Stimulated activated CD8-positive, alpha-beta memory T cell treated with anti-CD3 and anti-CD28 coated beads, Interleukin-15, amount 100 ng/mL, for 24 hours (primary cell): ENCODE measurements at places on chromosomes 7 and 10.
A peak's percentile ranks its signal among the peaks of the same experiment; 100 is the strongest.

- no peak for DNase-seq
Measured at GRCh38 chr10:98285416-98285815, 17.4 kb upstream of the LOXL4 start.

- no peak for DNase-seq
Measured at GRCh38 chr7:140342727-140343514, 55.4 kb downstream of the SLC37A3 start.

- DNase-seq = no peak
Measured at GRCh38 chr10:30114401-30114800, 55.0 kb upstream of the JCAD start.

DNA sequence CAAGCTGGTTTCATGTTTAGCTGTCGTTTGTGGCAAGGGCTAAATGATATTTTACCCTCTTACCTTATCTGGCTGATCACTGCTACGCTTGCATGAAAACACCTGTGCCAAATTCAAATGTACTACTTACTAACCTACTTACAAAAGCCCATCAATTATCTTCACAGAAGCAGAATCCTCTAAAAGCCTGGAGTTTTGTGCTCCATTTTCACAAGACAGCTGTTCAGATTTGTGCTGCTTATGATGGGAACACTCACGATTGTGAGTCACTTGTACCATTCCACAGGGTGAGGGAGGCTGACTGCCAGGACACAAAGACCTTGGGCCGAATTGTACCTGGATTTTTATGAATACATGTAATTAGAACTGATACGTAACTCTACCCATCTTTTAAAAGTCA, 245.0 kb upstream of the NPY start:
- DNase-seq = no peak

- no peak for DNase-seq
Measured at GRCh38 chr10:107371801-107372200, 207.3 kb upstream of the SORCS1 start.

DNA sequence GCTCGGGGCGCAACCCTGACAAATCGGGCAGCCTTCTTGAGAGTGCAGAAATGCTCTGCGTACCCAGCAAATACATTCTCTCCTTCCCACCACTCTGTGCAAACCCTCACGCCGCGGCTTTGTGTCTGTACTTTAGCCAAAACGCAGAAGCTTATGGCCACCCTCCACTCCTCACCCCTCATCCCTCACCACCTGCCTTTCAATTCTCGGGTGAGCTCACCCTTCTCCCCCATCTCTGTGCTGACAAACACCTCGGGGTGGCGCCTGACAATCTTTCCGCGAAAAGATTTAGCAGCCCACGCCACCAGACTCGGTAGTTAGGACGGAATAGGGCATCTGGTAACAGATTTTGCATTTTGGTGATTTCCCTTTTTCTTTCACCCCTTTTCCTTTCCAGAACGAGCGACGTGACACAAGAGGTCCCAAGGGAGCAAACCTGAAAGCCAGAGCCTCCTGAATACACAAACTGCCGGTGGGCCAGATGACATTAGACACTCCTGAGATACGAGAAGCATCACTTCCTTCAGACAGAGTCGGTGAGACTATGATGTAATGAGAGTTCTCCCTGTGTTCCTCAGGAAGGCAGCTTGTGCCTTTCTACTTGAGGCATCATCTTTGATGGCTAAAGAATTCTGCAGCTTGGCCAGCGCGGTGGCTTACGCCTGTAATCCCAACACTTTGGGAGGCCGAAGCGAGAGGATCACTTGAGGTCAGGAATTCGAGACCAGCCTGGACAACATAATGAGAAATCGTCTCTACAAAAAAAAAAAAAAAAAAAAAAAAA, 671 bp upstream of the ATAD1 start:
- DNase-seq = peak; percentile 21

- no peak for DNase-seq
Measured at GRCh38 chr10:79152423-79152817, 83.7 kb downstream of the ZMIZ1 start.

DNA sequence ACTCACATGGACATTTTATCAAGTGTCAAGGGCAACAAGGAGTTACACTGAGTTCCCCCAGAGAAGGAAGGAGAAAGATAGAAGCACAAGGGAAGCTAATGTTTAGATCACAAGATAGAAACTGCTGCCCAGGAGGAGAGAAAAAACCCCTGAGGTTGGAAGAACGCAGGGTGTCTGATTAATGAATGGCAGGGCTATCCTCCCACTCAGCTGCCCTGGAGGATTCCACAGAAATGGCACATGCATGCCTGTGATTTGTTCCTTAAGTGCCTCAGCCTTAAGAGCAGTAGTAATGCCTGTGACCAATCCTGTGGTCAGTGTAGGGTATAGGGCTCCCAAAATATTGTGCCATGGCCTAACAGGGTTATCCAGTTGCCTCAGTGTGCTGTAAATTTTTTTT, 20.2 kb downstream of the DNAJB9 start:
- DNase-seq = no peak

GRCh38 chr10:82564353-82565196, 689.6 kb downstream of the NRG3 start:
- no peak for DNase-seq

DNA sequence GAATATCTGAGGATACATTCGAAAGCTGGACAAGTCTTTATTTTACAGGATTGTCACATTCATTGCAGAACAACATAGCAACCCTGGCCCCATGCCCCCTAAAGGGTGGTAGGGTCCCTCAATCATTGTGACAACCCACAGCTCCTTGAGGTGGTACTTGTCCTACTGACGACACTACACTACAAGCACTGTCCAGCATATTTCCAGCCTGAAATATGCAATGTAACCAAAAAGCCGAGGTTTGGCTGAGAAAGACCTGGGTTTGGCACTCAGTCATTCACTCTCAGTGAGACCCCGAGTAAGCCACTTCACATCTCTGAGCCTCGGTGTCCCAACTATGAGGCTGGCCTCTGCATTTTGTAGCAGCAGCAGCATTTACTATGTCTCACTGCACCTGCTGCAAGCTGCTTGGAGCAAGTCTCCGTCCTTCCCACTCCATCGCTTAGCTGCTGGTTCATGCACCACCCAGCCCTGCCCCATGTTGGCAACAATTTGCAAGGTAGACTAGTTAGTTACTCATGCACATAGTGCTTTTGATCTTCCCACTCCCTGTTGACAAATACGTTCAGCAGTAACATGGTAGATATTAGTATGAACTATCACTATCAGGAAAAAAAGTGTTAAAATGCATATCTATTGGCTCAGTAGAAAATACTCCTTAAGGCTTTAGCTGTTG, 43.6 kb upstream of the TNPO3 start:
- DNase-seq = no peak

GRCh38 chr7:37336259-37336658, 112.4 kb downstream of the ELMO1 start:
- no peak for DNase-seq

DNA sequence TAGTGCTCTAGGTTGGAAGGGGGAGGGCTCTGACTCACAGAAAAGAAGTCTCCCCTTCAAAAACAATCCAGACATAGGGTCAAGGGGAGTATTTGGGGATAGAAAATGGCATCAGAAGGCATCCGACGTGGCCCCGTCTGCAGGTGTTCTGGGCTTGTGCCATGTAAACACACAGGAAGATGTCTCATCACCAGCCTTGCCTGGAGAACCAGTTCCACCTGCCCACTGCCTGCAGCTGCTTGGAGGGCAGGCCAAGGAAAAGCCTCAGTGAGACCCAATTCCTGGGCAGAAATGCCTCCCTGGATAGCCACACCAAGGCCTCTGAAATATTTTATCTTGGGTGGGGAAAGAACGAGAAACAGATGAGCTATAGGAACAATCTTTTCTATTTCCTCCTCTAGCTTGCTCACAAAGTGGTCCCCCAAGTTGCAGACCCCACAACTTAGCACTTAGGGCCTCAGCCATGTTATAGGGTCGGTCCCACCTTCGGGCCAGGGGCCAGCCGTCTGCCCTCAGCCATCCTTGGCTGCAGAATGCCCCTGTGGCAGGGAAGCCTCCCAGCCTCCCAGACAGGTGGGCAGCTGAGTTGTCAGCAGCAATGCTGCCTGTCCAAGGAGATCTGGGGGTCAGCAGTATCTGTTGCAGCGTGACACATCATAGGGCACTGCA, 54.3 kb upstream of the ECHDC3 start:
- DNase-seq = no peak

DNA sequence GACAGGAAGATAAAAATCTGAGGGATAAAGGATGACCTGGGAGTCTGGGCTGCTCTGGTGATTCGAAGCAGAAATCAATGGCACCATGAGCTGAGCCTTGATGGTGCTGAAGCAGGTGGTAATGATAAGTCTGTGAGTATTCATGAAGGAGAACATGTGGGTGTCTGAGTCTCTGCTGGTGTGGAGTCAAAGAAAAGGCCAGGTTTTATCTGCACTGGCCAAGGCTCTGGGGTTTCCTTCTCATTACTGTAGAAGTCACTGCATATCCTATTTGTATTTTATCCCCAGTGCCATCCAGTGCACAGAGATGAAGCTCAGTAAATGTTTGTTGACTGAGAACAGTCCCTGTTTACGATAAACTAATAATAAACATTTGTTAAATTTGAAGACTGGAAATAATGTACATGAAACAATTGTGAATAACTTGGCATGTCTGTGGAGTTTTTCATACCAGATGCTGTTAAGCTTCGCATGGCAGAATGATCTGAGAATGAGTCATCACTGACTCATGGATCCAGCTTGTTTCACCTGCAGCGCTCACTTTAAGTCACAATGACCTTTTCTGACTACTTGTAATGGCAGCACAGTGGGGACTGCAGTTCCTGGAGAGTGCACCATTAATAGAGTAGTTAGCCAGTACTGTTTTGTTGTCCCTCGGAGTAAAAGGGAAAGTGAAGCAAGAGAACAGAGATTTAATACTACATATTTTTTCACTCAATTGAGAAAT, 538.5 kb downstream of the HTR7 start:
- DNase-seq = no peak

DNA sequence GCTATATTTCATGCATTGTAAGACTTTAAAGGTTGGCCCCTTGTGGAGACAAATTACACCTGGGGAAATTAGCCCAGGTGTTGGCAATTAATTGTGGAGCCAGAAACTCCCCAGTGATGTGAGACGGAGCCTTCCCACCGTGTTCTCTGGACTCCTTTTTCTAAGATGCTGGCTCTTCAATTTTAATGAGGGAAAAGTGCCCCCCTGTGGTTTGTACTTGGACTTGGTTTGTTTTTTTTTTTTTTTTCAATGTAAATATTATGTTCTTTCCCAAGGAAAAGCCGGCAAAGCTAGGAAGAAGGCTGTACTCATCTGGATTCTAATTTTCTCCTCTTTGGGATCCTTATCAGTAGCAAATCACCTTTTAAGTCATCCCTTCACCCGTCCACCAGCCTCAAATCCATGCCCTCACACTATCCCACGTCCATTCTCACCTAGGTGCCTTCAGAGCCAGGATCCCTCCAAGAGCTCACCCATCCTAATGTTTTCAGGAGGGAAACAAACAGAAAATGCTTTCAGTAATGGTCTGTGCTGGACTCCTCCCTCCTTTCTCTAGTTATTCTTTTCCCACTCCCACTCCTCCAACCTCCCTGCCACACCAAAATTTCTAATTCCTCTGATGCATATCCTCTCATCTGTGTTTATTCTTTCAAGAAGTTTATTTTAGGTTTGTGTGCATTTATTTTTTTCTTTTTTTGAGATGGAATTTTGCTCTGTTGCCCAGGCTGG, 20.4 kb upstream of the ST8SIA6 start:
- DNase-seq = no peak

- DNase-seq = no peak
Measured at GRCh38 chr7:117248829-117249228, 74.0 kb downstream of the WNT2 start.

- no peak for DNase-seq
Measured at GRCh38 chr10:124353091-124353815, 65.5 kb downstream of the OAT start.

- no peak for DNase-seq
Measured at GRCh38 chr10:44260286-44260928, 124.5 kb downstream of the CXCL12 start.

DNA sequence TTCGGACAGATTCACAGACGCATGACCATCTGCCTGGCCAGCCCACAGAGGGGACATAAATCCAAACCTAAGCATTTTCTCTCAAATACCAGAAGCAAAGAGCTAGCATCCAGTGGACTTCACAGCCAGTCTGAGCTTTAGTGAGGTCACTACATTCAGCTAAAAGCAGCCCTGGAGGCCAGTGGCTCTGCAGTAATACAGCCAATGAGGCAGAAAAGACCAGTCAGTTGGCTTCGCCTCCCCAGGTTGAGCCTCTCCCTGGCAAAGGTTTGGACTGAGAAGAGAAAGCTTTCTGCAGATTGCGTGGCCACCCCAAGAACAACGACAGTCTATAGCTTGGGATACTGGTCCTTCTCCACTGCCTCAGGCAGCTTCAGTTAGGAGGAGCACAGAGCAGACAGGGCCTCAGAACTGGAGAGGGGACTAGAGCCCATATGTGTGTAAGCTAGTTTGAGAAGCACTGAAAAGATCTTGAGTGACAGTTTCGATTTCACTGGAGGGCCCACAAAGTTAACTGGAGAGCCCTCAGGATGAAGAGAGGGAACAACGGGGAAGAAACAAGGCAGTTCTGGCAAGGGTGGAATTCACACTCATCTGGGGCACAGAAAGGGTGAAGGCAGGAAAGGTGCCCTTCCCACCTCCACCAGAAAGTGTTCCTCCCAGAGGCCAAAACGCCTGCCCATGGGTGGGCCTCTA, 3.8 kb downstream of the WDR91 start:
- DNase-seq = no peak

DNA sequence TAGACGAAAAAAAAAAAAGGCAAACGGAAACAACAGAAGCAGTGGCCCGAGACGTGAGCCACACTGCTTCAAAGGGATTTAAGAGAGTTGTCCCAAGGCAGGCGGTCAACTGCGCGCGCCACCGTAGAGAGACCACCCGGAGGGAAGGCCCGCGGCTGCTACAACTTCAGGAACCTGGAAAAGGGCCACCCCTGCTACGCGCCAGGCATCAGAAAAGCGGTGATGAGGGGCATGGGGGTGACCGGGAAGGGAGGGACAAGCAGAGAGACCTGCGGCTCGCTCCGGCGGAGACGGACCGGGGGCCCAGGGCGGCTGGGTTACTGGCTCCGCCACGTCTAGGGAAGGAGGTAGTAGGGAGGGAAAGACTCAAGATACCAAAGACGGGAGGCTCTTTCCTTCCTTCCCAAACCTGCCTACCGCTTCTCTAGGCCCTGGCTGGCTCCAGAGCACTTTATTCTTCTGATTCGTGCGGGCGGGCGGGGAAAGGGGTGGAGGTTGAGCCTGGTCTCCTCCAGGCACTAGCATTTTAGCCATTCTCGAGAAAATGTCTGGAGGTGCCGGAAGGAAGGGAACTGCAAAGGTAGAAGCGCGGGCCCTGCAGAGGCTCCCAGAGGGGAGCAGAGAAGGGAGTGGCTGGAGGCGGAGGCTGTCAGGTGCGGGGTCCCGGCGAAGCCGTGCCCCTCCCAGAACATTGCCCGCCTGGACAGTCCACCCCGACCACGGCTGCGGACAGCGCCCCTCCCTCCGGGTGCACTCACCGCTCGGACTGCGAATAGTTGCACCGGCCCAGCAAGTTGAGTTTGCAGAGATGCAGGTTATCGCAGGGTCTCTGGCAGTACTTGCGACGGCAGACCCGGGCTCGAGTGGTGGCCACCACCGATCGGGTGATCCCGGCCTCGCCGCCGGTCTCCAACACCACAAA, 993 bp downstream of the ZC3HAV1 start:
- no peak for DNase-seq

- no peak for DNase-seq
Measured at GRCh38 chr10:42952931-42953683, 123.8 kb upstream of the RET start.

GRCh38 chr7:767941-768731, 41.1 kb upstream of the PRKAR1B start:
- no peak for DNase-seq
